Thoracic aorta (tissue), 2 donors: ENCODE measurements at places on chromosomes 2 and 18. TPM values are rescaled to one million over a fixed set of nuclear protein-coding genes. Genes with fewer than 3 reads are reported as not detected.

Gene GTF2A1L
- total RNA-seq, result 1.6 TPM

Gene REG3A
- total RNA-seq, result 2.8 TPM

Gene LRP2
- total RNA-seq, result 0.07 TPM

Gene CCBE1
- 1.8 TPM for total RNA-seq

Gene GAL3ST2
- total RNA-seq, result 0.49 TPM

Gene TCF23
- total RNA-seq, result not detected

Gene TLX2
- not detected for total RNA-seq

Gene CCDC102B
- 10.6 TPM for total RNA-seq

Gene UGT1A9
- not detected for total RNA-seq

Gene RAPH1
- total RNA-seq, result 86.8 TPM

Gene CASP10
- 10.3 TPM for total RNA-seq

Gene FKBP1B
- total RNA-seq, result 7.3 TPM

Gene TMEM200C
- not detected for total RNA-seq

Gene GRP
- not detected for total RNA-seq

Gene GNAL
- total RNA-seq, result 20.4 TPM

Gene LYG1
- 5.8 TPM for total RNA-seq

Gene CD8A
- total RNA-seq, result 3.4 TPM

Gene AAMP
- 95.9 TPM for total RNA-seq

Gene DSG2
- 2.8 TPM for total RNA-seq

Gene CFC1
- not detected for total RNA-seq

Gene CRYGD
- not detected for total RNA-seq

Gene SCN9A
- total RNA-seq, result 3.8 TPM

Gene CYBRD1
- total RNA-seq, result 453 TPM

Gene SERPINB13
- total RNA-seq, result not detected

Gene KHK
- 1.5 TPM for total RNA-seq

Gene MYL12B
- 208 TPM for total RNA-seq

Gene RBM43
- total RNA-seq, result 5.3 TPM

Gene REL
- total RNA-seq, result 15.7 TPM

Gene ITGA4
- total RNA-seq, result 21.9 TPM

Gene RGPD3
- 0.27 TPM for total RNA-seq

Gene FAM237A
- not detected for total RNA-seq

Gene CCDC85A
- 3.7 TPM for total RNA-seq

Gene CTAGE1
- not detected for total RNA-seq

Gene KCNJ13
- total RNA-seq, result not detected

Gene NEURL3
- not detected for total RNA-seq

Gene SLC19A3
- total RNA-seq, result 4.9 TPM

Gene DNPEP
- total RNA-seq, result 42.7 TPM

Gene OR6B2
- total RNA-seq, result not detected

Gene ACVR1C
- 0.41 TPM for total RNA-seq

Gene SATB2
- 4.5 TPM for total RNA-seq

Gene NT5DC4
- total RNA-seq, result not detected

Gene VWA3B
- total RNA-seq, result 0.27 TPM

Gene RGPD4
- not detected for total RNA-seq
